ENCODE measurements at places on chromosomes 1 and 21.

GRCh38 chr1:40980068-40980452, 564 bp downstream of the CTPS1 start:
- DNase-seq: no peak

DNA sequence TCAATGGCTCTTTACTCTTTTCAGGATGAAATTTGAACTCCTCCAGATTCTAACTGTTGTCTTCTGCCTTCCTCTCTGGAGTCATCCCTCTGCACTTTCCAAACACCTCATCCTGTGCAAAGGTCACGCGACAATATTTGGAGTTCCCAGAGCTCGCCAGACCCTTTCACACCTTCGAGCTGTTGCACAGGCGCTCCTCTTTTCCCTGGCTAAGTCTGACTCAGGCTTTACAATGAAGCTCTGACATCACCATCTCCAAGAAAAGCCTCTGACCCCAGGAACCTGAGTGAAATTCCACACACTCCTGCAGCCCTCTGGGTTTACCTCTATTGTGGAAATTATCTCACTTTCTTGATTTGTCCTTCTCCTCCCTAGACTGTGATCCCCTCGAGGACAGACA, 270.3 kb downstream of the RGS7 start:
- no peak for DNase-seq

- no peak for DNase-seq
Measured at GRCh38 chr1:101198842-101199636, 37.8 kb upstream of the S1PR1 start.

GRCh38 chr1:23875382-23875781, 7.3 kb upstream of the FUCA1 start:
- DNase-seq: no peak

DNA sequence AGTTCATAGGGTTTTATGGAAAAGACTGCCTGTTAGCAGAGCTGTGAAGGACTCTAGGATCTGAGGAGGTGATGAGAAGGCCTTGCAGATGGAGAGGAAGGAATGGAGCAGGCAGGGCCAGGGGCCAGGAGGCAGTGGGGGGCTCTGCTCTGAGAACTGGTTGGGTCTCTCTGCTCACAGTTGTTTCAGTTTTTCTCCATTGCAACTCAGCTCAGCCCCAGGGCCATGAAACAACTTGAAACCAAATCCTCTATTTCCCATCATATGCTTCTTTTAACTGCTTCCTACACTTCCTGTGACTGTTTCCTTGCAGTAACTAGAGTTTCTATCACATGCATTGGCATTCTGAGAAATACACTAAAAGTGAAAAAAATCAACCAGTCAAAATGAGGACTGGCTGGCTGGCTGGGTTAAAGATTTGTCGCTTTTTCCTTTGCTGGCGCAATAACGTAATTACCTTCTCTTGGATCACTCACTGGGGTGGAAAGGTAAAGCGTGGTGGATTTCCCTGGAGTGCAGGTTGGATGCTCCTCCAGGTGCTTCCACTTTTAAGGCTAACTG, 172.0 kb downstream of the CDC7 start:
- no peak for DNase-seq

DNA sequence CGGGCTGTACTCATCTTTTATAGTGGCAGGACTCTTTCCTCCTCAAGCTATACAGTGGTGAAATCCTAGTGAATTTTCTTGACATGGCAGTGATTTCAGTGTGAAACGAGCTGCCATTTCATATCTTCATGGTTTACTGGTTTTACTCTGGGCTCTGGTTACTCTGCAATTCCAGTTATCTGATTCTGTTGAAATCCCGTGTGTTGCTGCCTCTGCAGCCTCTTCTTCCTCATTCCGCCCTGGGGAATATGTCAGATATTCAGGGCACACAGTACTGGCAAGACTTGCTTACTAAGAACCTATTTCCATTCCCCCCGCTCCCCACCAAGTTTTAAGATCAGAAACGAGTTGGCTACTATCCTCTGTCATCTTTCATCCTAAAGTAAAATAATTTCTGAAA, 7.9 kb upstream of the OR2B11 start:
- DNase-seq: no peak

DNA sequence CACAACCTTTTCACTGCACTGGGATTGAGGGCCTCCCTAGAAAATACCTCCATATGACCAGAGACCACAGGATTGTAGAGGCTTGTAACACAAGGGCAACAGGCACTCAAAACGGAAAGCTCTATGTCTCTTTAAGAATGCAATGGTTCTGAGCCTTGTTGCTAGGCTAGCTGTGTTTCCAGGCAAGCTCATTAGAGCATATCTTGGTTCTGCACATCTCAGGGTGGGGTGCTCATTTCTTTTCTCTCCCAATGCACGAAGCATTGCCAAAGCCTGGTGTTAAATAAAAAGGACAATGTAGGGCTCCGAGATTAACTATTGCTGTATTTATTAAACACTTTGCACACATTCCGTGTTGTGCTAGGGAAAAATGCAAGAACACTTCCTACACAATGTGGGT, 315.9 kb downstream of the PRDM2 start:
- no peak for DNase-seq

DNA sequence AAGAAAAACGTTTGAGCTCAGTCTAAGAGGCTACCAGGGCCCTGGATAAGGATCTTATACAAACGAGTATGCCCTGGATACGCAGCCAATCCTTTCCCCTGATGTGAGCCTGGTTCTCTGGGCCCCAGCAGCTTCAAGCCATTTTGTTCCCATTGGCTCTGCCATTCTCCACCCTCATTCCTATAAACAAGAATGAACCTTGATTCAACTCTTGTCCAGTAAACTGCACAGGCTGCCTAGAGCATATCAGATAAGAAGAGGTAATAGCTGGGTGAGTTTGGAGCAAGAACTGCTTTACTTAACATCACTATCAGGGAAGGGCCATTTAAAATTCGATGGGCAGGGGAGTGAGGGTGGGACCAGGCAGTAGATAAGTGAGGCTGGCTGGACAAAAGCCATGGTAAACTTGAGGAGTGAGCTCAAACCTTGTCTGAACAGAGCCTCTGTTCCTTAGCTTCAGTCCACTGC, 11.3 kb downstream of the BTG2 start:
- DNase-seq: no peak

DNA sequence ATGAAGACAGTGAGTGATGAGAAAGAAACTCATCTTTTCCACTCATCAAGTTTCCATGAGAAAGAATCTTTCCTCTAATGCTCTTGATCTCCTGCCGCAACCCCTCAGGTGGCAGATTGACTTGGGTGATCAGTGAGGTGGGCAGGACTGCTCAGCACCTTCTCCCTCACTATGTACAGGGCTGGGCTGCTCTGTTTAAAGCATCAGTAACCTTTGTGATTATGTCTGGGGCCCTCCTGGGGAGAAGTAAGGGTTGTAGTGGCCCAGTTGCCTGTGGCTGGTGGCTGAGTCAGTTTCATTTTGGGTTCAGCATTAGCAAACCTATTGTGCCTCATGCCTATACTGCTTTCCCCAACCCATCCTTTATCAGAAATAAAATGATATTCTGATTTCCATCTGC, 366.0 kb downstream of the TTLL7 start:
- DNase-seq: no peak

DNA sequence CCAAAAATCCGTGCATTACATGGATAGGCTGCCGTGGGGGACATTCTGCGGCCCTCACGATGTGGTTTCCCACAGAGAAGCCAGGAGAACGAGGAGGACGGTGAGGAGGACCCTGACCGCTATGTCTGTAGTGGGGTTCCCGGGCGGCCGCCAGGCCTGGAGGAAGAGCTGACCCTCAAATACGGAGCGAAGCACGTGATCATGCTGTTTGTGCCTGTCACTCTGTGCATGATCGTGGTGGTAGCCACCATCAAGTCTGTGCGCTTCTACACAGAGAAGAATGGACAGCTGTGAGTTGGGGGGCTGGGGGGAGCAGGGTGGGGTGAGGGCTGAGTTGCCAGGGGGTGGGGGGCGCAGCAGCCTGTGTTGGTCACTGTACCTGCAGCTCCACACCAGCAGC, 13.2 kb downstream of the PSEN2 start:
- no peak for DNase-seq

DNA sequence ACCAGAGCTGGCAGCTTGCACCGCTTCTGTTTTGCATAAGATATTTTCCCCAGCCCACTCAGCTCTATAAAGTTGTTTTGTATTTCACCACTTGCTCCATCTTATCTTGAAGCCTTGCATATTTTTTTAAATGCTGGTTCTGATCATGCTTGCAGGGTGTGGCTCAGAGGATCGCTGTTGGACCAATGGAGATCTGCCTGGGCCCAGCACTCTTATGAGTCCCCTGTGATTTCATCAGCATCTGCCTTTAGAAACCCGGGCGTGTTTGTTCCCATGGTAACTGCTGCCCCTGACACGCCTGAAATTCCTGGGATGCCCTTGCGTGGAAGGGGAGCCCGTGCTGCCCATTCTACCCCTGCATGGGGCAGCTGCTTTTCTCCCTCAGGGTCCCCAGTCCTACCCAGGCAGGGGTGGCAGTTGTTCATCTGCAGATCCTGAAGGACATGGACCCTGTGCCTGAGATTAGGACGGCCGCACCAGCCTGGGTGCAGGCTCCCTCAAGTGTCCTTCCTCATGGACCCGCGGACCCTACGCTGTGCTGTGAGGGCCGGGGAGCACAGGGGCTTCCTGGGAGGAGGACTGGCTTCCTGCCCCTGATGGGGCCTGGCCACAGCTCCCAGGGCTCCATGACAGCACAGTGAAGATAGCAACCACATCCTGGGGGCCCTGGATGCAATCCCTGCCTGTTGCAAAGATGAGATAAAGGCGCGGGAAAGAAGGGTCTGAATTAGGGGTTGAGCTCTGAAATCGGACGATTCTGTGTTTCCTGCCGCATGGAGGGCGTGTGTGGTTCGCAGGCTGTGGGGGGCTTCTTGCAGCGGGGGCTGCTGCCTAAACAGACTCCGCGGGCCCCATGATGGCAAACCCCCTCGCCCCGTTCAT, 226.5 kb downstream of the SDCCAG8 start:
- DNase-seq: no peak

- no peak for DNase-seq
Measured at GRCh38 chr21:45079351-45079750, 5.0 kb downstream of the ADARB1 start.

- DNase-seq: no peak
Measured at GRCh38 chr1:201468844-201469644, at the start of gene PHLDA3. Gene PHLDA3 (minus strand): TSS chr1:201469188. CDS start chr1:201468786, 402 bp downstream.

- no peak for DNase-seq
Measured at GRCh38 chr1:172960454-172961208, 90.1 kb downstream of the TNFSF18 start.

DNA sequence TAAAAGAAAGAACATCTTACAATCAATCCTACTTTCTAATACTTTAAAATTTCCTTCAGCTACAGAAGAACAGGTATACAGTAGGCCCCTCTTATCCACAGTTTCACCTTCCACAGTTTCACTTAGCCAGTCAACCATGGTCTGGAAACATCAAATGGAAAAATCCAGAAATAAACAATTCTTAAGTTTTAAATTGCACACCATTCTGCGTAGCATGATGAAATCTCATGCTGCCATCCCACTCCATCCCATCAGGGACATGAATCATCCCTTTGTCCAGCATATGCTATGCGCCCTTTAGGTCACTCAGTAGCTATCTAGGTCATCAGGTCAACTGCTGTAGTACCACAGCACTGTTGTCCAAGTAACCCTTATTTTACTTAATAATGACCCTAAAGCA, 67.7 kb downstream of the HSF2BP start:
- DNase-seq: no peak

DNA sequence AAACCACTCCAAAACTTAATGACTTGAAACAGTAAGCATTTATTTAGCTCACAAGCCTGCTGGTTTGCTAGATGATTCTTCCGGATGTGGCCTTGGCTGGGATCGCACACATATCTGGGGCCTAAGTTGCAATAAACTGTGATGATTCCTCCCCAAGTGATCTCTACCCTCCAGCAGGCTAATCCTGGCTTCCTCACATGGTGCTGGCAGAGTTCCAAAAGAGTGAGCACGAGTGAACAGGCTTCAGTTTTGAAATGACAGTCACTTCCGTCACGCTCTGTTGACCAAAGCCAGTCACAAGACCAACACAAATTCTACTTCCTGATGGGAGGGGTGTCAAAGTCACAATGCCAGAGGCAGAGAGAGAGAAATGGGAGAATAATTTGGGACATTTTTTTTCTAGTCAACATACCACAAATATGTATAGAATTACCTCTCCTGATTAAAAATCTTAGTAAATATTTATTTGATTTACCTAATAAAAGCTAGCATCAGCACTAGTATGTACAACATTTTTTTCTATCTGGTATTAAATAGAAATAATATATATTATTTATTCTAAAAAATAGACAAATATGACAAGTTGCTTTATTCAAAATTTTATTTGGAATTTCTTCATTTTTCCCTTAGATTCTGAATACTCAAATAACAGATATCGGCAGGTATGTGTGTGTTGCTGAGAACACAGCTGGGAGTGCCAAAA, 292.7 kb downstream of the TPR start:
- DNase-seq: no peak

GRCh38 chr1:1199141-1199960, 7.0 kb downstream of the TNFRSF18 start:
- DNase-seq: no peak

DNA sequence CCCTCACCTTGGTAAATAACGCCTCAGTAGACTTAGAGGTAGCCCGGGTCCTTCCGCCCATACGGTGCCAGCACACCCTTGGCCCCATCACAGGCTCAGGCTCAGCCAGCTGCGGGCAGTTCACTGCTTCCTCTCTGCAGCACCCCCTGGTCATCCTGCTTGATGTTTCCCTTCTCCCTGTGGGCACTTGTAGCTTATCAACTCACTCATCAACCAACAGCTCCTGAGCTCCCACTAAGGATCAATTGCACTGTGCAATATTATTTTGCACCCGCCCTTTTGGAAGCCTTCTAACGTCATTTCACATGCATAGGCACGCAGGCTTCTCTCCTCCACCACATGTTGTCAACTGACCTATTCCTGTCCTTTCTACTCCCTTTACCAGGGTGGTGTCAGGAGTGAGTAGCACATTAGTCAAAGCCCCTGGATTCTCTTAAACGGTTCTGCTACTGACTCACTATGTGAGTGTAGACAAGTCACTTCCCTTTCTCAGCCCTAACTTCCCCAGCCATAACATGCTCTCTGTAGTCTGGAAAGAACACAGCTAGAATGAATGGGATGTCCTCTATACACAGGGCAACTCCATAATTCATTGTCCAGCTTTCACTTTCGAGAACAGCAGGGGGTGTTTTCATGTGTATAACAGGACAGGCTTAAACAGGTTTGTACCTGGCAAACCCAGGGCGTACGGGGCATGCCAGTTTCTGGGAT, 47.1 kb upstream of the IRF2BP2 start:
- no peak for DNase-seq

DNA sequence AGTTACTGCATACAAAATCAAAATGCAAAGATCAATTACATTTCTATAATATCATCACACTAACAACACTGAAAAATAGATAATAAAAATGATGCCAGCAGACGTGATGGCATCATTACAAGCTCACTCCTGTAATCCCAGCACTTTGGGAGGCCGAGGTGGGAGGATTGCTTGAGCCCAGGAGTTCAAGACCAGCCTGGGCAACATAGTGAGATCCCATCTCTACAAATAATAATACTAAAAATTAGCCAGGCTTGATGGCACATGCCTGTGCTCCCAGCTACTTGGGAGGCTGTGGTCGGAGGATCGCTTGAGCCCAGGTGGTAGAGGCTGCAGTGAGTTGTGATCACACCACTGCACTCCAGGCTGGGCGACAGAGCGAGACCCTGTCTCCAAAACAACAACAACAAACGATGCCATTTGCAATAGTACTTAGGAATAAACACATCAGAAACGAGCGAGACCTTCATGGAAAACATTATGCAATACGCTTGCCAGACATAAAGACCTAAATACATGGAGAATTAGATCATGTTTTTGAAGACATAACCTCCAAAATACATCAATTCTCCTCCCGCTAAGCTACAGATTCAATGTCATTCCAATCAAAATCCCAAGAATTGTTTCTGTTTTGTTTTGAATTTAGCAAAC, 86.6 kb upstream of the ERRFI1 start:
- no peak for DNase-seq

GRCh38 chr1:59012378-59012777, 228.5 kb upstream of the JUN start:
- no peak for DNase-seq

Measured in stimulated activated CD4-positive, alpha-beta T cell treated with anti-CD3 and anti-CD28 coated beads, Interleukin-1b, Interleukin-23, amount 100 ng/mL, for 1 hour (primary cell).